ENCODE measurements at places on chromosomes 7 and 10.

DNA sequence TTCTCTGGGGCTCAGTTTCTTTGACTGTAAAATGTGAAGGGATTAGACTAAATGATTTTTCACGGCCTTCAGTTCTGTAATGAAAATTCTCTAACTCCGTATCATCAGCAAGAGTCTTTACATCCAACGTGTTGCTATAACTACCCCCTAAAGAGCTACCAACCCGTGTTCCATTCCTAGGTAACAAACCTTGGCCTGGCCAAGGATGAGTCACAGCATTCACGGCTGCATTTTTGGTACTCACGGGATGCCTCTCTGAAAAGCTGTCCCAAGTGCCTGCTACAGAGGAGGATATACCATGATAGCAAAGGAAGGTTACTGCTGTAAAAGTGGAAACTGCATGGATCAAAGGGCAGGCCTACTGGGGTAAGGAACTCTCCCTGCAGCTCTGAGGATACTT, 5.9 kb downstream of the LRRC4 start:
- DNase-seq = no peak

DNA sequence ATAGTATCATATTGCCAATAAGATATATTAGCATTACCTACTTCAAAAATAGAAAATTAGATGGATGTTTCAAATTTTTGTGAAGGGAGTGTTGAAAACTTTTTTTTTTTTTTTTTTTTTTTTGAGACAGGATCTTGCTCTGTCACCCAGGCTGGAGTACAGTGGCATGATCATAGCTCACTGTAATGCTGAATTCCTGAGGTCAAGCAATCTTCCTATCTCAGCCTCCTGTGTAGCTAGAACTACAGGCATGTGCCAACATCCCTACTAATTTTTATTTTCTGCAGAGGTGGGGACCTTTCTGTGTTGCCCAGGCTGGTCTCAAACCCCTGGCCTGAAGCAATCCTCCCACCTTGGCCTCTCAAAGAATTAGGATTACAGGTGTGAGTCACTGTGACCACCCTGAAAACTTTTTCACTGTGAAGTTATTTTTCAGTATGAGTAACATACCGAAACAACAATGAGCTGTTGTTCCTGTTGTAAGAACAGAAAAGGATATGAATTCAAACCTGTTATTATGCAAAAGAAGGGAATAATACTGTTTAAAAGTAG, 266.9 kb downstream of the NEBL start:
- no peak for DNase-seq

DNA sequence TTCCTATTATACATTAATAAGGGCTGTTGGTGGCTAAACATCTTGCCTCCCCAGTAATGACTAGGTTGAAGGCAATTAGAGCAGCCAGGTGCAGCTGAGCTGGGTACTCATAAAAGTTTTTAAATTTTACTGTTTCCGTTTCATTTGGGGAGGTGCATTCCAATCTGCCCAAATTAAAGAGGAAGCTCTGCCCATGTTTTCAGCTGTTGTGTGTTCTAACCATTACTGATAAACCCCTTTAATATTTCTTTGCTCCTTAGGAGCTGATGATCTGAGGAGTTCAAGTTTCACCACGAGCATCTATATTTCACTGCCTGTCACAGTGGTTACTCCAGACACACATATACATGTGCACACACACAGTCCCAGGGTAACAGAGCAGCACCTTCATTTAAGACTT, 94.4 kb downstream of the JAZF1 start:
- no peak for DNase-seq

GRCh38 chr7:96017877-96018276, 245.5 kb downstream of the DYNC1I1 start:
- no peak for DNase-seq

- peak; percentile 97 for DNase-seq
Observed at GRCh38 chr7:133478591-133479135, 225.8 kb downstream of the EXOC4 start.

GRCh38 chr7:44065431-44066110, at the start of gene PGAM2:
Gene PGAM2, minus strand, starts transcription at chr7:44065567. Its CDS starts 38 bp downstream, at chr7:44065529.
- no peak for DNase-seq

DNA sequence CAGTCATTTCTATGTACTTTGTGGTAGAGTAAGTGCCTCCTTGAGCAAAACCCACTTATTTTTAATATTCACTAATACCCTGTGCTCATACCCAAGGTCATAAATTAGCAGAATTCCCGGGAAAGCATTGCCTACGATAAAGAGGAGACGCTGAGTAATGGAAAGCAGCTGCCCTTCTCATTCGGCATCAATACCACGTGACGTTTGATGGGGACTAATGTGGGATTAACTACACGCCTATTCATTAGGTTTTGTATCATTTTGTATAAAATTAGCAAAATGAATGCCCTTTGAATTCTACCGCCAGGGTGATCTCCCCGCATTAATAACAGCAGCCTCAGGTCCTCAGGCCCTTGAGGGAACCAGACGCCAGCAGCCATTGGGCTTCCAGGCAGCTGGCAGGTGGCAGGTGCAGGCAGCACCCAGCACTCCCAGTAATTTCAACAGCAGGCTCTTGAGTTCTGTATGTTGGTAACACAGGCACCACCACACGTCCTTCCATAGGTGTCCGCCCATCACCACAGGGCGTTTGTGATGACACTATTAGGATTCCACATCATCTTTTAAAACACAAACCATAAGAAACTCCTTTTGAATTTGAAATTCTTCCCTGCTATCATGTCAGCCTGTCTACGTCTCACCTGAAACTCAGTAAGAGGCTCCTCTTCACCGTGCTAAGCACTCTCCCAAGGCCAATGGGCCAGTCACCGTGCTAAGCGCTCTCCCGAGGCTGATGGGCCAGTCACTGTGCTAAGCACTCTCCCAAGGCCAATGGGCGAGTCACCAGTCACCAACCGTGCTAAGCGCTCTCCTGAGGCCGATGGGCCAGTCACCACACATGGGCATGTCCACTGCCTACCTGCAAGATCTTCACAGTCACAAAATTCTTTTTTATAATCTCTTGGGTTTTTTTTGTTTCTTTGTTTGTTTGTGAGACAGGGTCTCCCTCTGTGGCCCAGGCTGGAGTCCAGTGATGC, 509.4 kb downstream of the PTPRN2 start:
- peak; percentile 87 for DNase-seq

DNA sequence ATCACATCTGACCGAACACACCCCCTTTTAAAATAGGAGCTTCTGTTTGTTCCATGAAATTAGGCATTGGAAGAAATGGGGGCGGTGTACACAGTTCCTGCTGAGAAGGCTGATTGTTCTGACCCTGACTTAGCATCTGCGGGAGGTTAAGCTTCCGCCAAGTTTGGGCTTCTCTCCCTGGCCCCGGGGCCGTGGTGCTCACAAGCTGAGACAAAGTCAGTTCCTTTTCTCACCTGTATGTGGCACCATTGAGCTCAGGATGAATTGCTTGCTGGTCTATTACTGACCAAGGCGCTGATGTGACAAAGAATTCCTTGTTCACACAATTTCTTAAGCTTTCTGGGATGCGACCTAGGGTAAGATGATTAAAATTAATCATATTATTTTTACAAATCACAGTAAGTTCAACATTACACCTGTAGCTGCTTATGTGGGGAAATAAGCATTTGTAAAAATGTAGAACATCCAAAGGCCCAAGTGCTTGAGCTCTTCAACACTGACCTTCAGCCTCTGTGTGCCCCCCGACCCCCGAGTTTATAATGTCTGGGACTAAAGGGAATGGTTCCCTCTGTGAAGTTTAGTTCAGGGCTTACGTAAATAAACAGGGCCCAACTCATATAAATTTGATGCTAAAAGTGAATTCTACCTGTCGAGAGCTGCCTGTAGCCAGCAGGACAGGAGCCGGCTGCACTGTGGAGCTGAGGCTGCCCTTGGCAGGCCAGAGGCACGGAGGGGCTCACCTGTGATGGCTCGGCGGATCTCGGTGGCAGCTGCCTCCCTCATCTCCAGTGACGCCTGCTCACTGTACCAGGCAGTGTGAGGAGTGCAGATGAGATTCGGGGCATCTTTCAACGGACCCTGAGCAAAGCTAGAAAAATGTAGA, 50.8 kb downstream of the ZRANB1 start:
- no peak for DNase-seq

GRCh38 chr10:11150879-11151415, 133.3 kb downstream of the CELF2 start:
- no peak for DNase-seq

- no peak for DNase-seq
Observed at GRCh38 chr10:20598590-20598989, 298.5 kb downstream of the NEBL start.

- no peak for DNase-seq
Observed at GRCh38 chr7:128067983-128068382, 36.7 kb upstream of the LRRC4 start.

- no peak for DNase-seq
Observed at GRCh38 chr10:3716093-3716492, 68.9 kb downstream of the KLF6 start.

- DNase-seq = no peak
Observed at GRCh38 chr7:100008525-100008924, 6.9 kb upstream of the ZKSCAN1 start.

DNA sequence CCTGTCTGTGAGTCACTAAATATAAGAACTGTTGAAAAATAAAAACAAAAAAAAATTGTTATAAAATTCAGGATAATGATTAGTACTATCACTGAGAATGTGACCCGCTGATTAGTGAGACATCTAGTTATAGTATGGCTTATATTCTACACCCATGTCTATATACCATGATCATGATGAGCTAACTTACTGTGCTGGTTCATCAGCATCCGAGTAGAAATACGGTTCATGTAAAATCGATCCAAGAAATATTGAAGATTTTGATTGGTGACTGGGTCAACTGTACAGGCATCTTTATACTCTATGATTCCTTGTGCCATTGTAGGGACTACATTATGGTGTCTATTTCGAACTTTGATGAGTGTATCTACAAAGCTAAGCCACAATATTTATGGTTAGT, 3.7 kb downstream of the PDK4 start:
- no peak for DNase-seq

- no peak for DNase-seq
Observed at GRCh38 chr7:118153551-118154177, 30.3 kb upstream of the LSM8 start.

DNA sequence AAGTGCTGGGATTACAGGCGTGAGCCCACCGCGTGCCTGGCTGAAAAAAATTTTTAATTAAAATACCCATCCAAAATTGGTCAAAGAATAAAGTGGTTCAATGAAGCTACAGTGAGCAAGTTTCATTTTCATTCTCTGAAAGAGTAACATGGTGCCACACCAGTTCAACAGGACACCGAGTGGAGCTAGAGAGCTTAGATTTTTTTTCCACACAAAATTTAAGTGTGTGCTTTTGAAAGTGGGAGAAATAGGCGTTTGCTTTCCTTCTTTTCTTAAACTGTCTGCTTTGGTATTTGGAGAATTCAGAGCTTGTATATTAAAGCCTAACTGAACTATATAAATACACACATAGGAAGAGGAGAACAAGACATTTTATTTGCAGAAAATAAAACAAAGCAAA, 43.4 kb downstream of the BPGM start:
- DNase-seq = no peak

DNA sequence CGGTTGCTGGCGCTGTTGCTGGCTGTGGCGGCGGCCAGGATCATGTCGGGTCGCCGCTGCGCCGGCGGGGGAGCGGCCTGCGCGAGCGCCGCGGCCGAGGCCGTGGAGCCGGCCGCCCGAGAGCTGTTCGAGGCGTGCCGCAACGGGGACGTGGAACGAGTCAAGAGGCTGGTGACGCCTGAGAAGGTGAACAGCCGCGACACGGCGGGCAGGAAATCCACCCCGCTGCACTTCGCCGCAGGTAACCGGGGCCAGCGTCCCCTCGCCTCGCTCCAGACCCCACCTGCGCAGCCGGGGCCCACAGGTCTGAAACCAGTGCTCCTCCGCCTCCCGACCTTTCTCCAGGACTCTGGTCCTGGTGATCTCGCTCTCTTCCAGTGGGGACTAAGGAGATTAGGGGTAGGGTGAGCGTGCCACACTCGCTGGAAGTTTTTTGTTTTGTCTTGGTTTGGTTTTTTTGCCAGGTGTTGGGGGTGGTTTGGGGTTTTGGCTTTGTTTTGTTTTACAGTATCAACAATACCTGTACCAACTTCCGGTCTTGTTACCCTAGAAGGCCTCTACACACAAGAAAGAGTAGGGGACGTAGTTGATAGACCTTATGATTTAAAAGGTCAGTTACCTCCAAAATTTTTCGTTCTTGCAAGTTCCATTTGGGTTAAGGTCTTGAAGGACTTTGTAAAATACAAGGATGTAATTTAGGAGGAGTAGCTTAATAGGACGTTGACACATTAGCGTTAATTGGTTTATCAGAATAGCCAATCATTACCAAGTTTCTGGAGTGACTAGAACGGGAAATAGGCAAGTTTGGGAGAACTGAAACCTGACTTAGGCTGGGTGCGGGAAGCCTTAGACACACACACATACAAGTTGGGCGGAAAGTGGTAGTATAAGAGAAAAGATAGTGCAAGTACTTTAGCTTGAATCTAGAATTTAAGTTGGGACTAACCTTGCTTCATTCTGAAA, 704 bp downstream of the TNKS2 start:
- DNase-seq = no peak

- no peak for DNase-seq
Observed at GRCh38 chr10:7826971-7827370, 8.7 kb downstream of the TAF3 start.

GRCh38 chr10:80596391-80597257, 58.9 kb downstream of the SH2D4B start:
- no peak for DNase-seq

DNA sequence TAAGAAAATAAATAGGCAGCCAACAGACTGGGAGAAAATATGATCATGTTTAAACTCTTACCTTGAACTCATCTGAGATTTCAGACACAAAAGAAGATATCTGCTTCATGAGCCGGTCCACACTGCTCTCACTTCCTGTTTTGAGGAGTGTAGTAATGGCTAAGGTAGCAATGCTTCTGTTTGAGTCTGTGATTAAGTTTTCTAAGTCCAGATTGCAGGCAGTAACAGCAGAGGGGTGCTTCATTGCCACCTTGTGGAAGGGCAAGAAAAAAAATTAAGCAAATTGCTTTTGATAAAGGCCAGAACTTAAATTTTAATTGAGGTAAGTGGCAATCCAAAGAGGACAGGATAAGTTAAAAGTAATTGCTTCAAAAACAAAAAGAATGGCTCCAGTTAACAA, 69.1 kb downstream of the MEST start:
- DNase-seq = peak; percentile 40

DNA sequence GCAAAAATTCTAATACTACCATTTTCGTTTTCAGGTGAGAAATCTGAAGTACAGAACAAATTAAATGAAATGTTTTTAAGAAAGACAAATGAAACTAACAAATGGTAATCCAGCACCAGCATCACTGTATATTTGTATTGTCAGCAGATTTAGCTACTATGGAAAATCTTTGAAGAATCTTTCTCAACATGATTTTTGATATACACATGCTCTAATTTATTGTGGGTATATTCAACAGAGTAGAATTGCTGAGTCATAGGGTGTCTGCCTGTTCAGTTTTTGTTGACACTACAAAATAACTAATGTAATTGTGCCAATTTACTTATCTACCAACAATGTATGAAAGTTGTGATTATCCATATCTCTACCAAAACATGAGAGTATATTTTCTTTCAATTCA, 437.6 kb downstream of the PCDH15 start:
- DNase-seq = no peak

GRCh38 chr10:43852149-43852548, 203.5 kb upstream of the ZNF32 start:
- DNase-seq = no peak

- DNase-seq = no peak
Observed at GRCh38 chr10:46198516-46198915, 88.3 kb upstream of the ANTXRL start.

GRCh38 chr10:18238870-18239485, 98.8 kb downstream of the CACNB2 start:
- DNase-seq = no peak

- no peak for DNase-seq
Observed at GRCh38 chr7:25804154-25804553, 347.8 kb upstream of the NFE2L3 start.
